ENCODE measurements at places on chromosomes 13 and 19. TPM values are rescaled to one million over a fixed set of nuclear protein-coding genes. Genes with fewer than 3 reads are reported as not detected.

CCL25 gene
- total RNA-seq: not detected

KIR3DL1 gene
- total RNA-seq: not detected

NOVA2 gene
- total RNA-seq: 2.2 TPM

C19orf67 gene
- total RNA-seq: 0.64 TPM

GRCh38 chr19:2015608-2015950 is at the start of gene BTBD2:
Gene BTBD2, minus strand, starts transcription at chr19:2015714. Its CDS starts 11 bp downstream, at chr19:2015703.
- peak; percentile 70 for DNase-seq
- peaks cover 24% of the 10 kb centered on the region for H3K4me1 ChIP-seq

DNA sequence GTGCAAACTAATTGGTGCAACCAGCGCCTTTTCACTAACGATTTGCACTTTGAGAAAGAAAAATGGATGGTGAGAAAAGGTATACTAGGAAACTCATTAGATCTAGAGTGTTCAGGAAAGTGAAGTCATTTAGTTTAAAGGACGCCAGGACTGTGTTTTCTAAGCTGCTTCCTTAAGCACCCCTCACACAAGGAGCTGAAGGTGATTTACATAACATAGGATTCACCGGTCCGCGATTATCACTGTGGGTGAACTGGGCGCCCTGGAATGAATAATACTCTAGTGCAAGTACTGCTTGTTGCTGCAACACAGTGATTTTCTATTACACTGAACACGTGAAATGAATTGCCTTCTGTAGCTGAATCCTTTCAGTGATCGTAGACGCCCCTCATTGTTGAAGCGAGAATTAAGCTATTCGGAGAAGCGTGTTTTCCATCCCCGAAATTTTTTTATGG is 2.6 kb upstream of the MAB21L1 start:
- H3K27ac ChIP-seq: no peak overlapping the region
- H3K36me3 ChIP-seq: no peaks in the 10 kb centered on the region
- peaks cover 47% of the 10 kb centered on the region for H3K27me3 ChIP-seq
- no peak for DNase-seq
- H3K4me3 ChIP-seq: no peak overlapping the region

- H3K4me3 ChIP-seq: no peak overlapping the region
- H3K27ac ChIP-seq: no peak overlapping the region
- H3K36me3 ChIP-seq: no peaks in the 10 kb centered on the region
- DNase-seq: no peak
- peaks cover 19% of the 10 kb centered on the region for H3K4me1 ChIP-seq
Measured at GRCh38 chr13:28534210-28534609, 39.3 kb upstream of the FLT1 start.

DNA sequence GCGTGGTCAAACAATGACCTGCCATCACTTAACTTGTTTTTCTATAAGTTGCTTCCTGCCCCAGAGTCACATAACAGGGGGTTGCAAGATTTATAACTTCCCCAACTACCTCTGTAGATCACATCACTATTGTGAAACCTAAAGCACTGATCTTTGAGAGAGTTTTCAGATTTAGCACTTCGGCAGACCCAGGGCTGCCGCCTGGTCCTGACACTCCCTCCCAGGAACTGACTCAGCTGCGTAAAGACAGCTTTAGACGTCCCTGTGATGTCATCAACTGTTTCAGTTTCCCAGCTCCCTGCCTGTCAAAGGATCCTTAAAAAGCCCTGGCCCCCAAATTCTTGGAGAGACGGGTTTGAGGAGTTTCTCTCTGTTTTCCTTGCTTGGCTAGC is 33.3 kb downstream of the IGFL2 start:
- H3K4me1 ChIP-seq: no peaks in the 10 kb centered on the region
- H3K4me3 ChIP-seq: no peak overlapping the region
- no peaks in the 10 kb centered on the region for H3K36me3 ChIP-seq
- no peak overlapping the region for H3K27ac ChIP-seq
- DNase-seq: no peak

DNA sequence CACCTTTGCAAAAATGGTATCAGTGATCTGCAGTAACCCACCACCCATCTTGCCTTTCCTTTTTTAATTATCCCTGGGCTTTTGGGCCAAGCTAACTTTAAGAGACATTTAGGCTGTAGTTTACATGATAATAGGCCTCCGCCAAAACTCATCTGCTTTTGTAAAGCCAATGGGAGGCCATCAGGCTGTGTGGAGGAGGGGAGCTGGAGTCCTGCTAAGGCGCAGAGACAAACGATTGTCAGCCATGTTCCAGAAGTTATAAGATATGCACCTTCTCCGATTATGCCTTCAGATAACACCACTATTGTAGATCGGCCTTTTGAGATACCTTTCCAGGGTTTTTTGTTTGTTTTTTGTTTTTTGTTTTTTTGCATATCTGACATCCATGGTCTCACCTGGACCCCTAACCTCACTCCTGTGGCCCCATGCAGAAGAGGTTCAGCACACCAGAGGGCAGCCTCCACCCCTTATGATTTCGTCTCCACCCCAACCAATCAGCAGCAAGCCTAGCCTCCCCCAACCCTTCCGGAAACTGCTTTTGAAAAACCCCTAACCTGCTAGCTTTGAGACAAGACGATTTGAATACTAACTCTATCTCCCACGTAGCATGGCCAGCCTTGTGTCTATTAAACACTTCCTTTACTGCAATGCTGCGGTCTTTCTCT is 113.9 kb upstream of the UBL3 start:
- H3K27ac ChIP-seq: no peak overlapping the region
- DNase-seq: no peak
- no peaks in the 10 kb centered on the region for H3K27me3 ChIP-seq
- H3K4me3 ChIP-seq: no peak overlapping the region
- H3K36me3 ChIP-seq: no peaks in the 10 kb centered on the region

GRCh38 chr13:48615049-48615448 is 38.7 kb upstream of the CYSLTR2 start:
- no peaks in the 10 kb centered on the region for H3K27me3 ChIP-seq
- no peak overlapping the region for H3K27ac ChIP-seq
- H3K4me1 ChIP-seq: no peaks in the 10 kb centered on the region
- no peak for DNase-seq
- no peak overlapping the region for H3K4me3 ChIP-seq
- no peaks in the 10 kb centered on the region for H3K36me3 ChIP-seq

GRCh38 chr13:100163375-100163774 is 74.5 kb downstream of the PCCA start:
- no peaks in the 10 kb centered on the region for H3K4me1 ChIP-seq
- DNase-seq: no peak
- H3K27ac ChIP-seq: no peak overlapping the region
- H3K4me3 ChIP-seq: no peak overlapping the region
- no peaks in the 10 kb centered on the region for H3K36me3 ChIP-seq

DNA sequence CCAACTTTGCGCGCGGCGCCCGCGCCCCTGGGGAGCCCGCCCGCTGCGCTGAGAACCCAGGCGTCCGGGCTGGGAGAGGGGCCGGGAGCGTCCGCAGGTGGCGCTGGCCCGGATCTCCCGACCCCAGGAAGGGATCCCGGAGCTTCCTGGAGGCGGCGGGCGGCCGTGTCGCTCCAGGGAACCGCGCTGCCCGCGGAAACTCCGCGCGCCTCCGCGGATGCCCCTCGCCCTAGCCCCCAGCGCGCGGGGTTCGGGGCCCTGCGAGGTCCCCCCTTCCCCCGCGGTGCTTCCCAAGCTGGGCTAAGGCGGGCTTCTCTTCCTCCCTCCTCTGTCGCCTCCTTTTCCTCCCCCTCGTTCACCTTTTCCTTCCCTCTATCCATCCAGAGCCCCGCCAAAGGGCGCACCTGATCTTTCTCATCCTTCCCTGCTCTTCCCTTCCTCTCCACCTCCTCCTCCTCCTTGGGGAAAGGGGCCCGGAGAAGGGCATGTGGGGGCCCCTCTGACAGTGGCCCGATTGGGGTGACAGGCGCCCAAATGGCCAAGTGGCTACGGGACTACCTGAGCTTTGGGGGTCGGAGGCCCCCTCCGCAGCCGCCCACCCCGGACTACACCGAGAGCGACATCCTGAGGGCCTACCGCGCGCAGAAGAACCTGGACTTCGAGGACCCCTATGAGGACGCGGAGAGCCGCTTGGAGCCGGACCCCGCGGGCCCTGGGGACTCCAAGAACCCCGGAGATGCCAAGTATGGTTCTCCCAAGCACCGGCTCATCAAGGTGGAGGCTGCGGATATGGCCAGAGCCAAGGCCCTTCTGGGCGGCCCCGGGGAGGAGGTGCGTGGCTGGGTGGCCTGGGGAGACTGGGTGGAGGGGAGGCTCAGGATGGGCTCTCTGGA is 710 bp downstream of the SHD start:
- H3K27ac ChIP-seq: no peak overlapping the region
- peaks cover 67% of the 10 kb centered on the region for H3K27me3 ChIP-seq
- peak overlapping the region; percentile 28 for H3K4me3 ChIP-seq
- H3K4me1 ChIP-seq: peaks cover 13% of the 10 kb centered on the region
- no peak for DNase-seq

DNA sequence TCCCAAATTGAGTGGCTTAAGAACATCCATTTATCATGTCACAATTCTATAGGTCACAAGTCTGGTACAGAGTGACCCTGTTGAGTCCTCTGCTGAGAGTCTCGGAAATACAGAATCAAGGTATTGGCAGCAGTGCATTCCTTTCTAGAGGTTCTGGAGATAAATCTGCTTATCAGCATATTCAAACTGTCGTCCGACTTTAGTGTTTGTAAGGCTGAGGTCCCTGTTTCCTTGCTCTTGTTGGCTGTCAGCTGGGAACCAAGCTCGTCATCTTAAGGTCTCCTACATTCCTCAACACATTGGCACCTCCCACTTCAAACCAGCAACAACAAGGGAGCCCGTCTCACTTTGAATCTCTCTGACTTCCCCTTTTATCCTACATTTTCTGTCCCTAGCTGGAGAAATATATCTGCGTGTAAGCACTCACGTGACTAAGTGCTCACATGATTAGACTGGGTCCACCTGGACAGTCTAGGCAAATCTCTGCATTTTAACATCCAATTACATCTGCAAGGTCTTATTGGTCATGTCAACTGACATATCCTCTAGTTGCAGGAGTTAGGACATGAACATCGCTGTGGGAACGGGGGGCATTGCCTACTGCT is 886.8 kb downstream of the PCDH9 start:
- H3K27me3 ChIP-seq: no peaks in the 10 kb centered on the region
- no peaks in the 10 kb centered on the region for H3K36me3 ChIP-seq
- no peak for DNase-seq
- H3K4me1 ChIP-seq: no peaks in the 10 kb centered on the region
- H3K27ac ChIP-seq: no peak overlapping the region

- DNase-seq: no peak
- no peaks in the 10 kb centered on the region for H3K27me3 ChIP-seq
- H3K27ac ChIP-seq: no peak overlapping the region
- H3K36me3 ChIP-seq: no peaks in the 10 kb centered on the region
- no peak overlapping the region for H3K4me3 ChIP-seq
- H3K4me1 ChIP-seq: no peaks in the 10 kb centered on the region
Measured at GRCh38 chr13:28314879-28315278, 176.5 kb downstream of the PAN3 start.

GRCh38 chr19:7238051-7238450 is 56.2 kb downstream of the INSR start:
- no peak for DNase-seq
- no peaks in the 10 kb centered on the region for H3K27me3 ChIP-seq
- H3K27ac ChIP-seq: no peak overlapping the region
- H3K4me3 ChIP-seq: no peak overlapping the region
- no peaks in the 10 kb centered on the region for H3K4me1 ChIP-seq

DNA sequence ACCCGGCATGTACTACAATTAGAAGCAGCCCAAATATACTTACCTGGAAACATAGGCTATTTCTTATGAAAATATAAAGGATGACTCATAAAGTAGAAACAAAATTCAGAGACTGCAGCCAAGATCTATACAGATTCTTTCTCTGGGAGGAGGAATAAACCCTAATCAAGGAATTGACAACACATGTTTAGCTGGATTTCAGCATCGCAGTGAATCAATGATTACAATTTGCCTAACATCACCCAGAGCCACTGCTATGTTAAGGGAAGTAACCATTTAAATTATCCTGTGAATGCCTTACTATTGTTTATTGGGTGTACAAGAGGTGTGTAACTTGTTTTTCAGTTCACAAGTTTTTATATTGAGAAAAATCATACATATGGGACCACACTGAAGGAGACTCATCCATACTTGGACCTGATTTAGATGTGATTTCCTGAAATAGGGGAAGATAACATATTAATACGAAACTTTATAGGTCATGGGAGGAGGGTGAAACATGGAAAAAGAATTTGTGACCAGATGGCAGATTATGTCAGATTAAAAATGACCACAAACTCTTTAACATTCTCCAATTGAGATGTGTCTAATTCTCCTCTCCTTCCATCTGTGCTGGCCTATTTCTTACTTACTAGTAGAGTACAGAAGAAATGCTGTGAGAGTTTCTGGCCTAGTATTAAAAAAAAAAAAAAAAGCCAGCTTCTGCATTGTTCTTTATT is 1168.4 kb downstream of the SLITRK1 start:
- no peaks in the 10 kb centered on the region for H3K27me3 ChIP-seq
- no peak overlapping the region for H3K27ac ChIP-seq
- DNase-seq: no peak
- no peaks in the 10 kb centered on the region for H3K36me3 ChIP-seq

GRCh38 chr13:46668302-46668720 is 115.3 kb downstream of the LRCH1 start:
- peaks cover 35% of the 10 kb centered on the region for H3K4me1 ChIP-seq
- H3K4me3 ChIP-seq: peak overlapping the region; percentile 11
- DNase-seq: no peak
- peak overlapping the region; percentile 61 for H3K27ac ChIP-seq
- H3K27me3 ChIP-seq: no peaks in the 10 kb centered on the region
- no peaks in the 10 kb centered on the region for H3K36me3 ChIP-seq

DNA sequence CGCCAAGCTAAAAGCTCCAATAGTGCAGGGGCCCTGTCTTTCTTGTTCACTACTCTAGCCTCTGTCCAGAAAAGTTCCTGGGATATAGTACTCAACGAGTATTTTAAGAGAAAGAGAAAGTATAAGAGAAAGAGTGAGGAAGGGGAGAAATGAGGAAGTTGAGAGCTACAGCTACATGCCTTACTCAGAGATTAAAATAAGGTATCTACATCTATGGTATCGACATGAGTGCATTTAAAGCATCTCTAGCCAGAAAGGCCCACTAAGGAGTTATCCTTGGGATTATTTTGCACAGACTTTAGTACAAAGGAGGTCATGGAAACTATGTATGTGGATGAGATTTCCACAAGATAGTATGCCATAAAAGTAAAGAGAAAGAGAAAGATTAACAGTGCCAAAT is 28.5 kb downstream of the MYCBP2 start:
- H3K4me3 ChIP-seq: no peak overlapping the region
- no peaks in the 10 kb centered on the region for H3K36me3 ChIP-seq
- peaks cover 17% of the 10 kb centered on the region for H3K4me1 ChIP-seq
- H3K27ac ChIP-seq: no peak overlapping the region
- H3K27me3 ChIP-seq: no peaks in the 10 kb centered on the region

GRCh38 chr19:13965926-13966683 is 13.8 kb downstream of the DCAF15 start:
- no peaks in the 10 kb centered on the region for H3K27me3 ChIP-seq
- H3K36me3 ChIP-seq: no peaks in the 10 kb centered on the region
- no peak overlapping the region for H3K4me3 ChIP-seq
- no peak overlapping the region for H3K27ac ChIP-seq
- no peaks in the 10 kb centered on the region for H3K4me1 ChIP-seq

Measured in transverse colon (tissue), 4 donors.